NCI-H187 treated with DMSO at 0.1 percent for 48 hours (cell line): ENCODE measurements at places on chromosomes 11 and 22.

DNA sequence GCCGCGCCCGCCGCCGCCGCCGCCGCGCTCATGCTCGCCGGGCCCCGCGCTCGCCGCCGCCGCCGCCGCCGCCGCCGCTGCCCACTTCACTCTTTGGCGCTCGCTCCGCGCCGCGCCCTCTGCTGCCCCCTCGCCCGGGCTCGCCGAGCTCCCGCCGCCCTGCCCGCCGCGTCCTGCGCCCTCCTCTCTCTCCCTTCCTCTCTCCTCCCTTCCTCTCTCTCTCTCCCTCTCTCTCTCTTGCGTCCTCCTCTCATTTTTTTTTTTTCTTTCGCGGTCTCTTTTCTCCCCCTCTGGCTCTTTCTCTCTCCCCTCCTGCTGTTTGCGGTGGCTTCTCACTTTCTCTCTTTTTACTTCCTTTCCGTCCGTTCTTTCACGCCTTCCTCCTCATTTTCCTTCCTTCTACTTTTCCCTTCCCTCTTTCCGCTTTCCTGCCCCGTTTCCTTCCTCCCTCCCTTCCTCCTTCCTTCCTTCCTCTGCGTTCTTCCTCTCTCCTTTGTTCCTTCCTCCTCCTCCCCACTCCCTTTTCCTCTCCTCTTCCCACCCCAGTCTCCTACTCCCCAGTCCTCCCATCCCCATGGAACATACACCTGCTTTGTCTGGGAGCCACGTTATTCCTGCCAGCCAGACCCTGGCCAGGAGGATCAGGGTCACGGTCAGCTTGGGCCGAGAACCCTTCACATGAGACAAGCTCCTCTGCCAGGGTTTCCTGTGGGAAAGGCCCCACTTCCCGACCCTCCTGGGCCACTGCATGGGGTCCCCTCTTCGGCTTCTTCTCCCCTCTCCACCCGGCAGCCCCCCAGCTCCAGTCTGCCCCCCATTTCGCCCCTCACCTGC is 19.3 kb upstream of the SHISAL1 start:
- no peak for DNase-seq

DNA sequence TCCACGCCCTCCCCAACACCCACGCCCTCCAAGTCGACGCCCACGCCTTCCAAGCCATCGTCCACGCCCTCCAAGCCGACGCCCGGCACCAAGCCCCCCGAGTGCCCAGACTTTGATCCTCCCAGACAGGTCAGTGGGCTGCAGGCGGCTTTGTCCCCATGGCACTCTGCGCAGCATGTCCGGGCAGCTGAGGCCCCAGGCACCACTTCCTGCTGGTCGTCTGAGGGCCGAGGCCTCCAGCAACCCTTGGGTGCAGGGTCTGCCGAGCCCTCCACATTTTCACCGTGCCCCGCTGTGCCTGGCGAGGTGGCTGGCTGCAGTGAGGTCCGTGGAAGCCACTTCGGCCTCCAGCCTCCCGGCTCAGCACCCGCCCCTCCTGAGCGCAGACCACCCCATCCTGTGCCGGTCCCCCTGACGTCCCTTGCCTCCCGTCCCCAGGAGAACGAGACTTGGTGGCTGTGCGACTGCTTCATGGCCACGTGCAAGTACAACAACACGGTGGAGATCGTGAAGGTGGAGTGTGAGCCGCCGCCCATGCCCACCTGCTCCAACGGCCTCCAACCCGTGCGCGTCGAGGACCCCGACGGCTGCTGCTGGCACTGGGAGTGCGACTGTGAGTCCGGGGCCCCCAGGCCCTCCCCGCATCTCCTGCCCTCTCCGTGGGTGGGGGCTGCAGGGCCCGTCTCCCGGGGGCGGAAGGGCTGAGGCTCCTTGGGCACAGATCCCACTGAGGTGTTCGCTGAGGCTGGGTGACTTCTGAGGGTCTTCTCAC is 26.8 kb downstream of the MUC2 start:
- DNase-seq = no peak

DNA sequence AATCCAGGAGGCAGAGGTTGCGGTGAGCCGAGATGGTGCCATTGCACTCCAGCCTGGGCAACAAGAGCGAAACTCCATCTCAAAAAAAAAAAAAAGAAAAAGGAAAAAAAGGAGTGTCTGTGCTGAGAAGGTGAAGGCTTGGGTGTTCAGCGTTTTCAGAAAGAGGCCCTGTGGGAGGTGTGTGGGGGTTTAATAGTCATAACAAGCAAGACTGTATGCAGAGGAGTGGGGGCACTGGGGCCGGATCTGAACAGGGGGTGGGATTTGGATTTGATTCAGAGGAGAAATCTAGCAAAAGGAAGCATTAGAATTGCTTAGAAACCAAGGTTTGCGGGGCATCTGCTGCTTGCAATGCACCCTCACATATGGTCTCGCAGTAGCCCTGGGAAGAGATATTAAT is 136.0 kb downstream of the FEZ1 start:
- DNase-seq = no peak

- no peak for DNase-seq
These were observed 32.3 kb upstream of the OR56A1 start for GRCh38 chr11:6062691-6063358.

DNA sequence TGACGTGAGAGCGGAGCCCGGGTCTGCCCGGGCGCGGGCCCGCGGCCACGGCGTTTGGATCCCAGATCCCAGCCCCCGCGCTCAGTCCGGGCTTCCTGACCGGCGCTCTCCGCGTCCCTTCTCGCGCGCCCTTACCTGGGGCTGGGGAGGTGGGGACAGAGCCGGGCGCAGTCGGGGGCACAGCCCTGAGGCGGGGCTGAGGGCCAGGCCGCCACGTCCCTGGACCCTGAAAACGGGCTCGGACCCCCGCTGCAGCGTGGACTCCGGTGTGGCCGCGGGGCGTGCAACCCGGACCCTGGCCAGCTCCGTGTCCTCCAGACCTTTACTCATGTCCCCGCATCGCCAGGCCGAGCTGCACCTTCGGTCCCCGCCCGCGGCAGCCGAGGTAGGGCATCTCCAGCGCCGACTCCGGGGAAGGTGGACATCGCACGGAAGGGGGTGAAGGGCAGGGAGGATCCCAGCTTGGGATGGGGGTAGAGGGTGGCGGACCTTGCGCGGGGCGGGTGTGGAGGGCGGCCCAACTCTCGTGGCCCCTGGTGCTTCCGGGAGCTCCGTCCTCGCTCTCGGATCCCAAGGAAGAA is 9.9 kb upstream of the AIFM3 start:
- no peak for DNase-seq

DNA sequence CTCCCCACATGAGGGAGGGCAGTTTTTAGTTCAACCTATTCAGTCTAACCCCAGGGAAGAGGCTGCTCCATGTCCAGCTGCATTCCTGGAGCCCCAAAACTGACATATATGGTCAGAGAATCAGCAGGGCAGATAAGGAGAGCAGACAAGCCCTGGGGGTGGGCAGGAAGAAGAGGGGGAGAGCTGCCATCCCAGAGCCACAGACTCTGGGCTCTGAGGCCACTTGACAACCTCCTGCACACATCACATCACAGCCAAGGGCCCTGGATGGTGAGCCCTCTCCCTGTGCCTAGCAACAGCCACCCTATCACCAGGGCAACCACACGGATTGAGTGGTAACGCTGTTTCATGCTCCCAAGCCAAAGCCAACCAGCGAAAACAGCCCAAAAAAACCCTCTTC is 3.1 kb downstream of the ARHGAP1 start:
- no peak for DNase-seq

GRCh38 chr11:86103808-86104207 is 34.9 kb upstream of the PICALM start:
- no peak for DNase-seq

- DNase-seq = no peak
These were observed 6.1 kb downstream of the UQCR10 start for GRCh38 chr22:29773233-29773632.

GRCh38 chr11:35214226-35214770 is 75.3 kb downstream of the CD44 start:
- no peak for DNase-seq

GRCh38 chr11:115652496-115652895 is 148.3 kb upstream of the CADM1 start:
- no peak for DNase-seq

DNA sequence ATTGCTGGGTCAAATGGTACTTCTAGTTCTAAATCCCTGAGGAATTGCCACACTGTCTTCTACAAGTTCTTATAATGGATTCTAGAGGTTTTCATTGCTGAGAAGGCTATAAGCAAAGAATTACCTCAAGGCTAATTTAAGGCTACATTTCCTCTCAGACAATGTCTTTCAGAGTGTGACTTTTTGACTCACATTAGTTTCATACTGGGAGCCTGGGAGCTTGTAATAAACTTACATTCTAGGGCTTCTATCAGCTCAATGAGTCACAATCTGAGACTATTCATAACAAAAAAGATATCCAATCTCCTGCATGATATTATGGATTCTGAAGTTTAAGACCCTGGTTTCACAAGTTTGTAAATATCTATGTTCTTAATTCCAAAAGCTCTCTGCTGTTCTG is 408.7 kb downstream of the LRRC4C start:
- DNase-seq = no peak

GRCh38 chr22:35995348-35995747 is 33.3 kb downstream of the RBFOX2 start:
- no peak for DNase-seq

DNA sequence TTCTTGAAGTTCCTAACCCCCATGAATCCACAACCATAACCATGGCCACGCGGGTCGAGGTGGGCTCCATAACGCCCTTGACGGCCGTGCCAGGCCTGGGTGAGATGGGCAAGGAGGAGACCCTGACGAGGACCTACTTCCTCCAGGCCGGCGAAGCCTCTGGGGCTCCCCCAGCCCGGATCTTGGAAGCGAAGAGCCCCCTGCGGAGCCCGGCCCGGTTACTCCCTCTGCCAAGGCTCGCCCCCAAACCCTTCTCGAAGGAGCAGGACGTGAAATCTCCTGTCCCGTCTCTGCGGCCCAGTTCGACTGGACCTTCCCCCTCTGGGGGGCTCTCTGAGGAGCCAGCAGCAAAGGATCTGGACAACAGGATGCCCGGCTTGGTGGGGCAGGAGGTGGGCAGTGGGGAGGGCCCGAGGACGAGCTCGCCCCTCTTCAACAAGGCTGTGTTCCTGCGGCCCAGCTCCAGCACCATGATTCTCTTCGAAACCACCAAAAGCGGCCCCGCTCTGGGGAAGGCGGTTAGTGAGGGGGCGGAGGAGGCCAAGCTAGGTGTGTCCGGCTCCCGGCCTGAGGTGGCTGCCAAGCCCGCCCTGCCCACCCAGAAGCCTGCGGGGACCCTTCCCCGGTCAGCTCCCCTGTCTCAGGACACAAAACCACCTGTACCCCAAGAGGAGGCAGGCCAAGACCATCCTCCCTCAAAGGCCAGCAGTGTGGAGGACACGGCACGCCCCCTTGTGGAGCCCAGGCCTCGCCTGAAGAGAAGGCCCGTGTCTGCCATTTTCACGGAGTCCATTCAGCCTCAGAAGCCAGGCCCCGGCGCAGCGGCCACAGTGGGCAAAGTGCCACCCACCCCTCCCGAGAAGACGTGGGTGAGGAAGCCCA is 75.7 kb downstream of the KIAA1671 start:
- no peak for DNase-seq

DNA sequence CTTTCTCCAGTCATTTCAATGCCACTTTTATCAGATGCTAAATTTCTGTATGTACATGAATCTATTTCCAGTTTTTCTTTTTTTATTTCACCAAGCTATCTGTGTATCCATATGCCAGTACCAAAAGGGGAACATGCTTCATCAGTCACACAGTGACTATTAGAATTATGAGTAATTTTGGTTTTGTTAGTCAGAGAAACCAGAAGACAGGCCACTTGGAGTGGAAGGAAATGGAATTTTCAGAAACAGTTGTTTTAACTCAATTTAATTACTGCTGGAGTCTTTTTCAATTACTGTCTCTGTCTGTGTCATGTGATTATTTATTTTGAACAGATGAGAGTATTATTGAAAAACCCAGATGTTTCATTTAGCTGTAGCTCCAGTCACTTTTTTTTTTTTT is 84.6 kb upstream of the ANO3 start:
- no peak for DNase-seq

- no peak for DNase-seq
These were observed 60.5 kb downstream of the APIP start for GRCh38 chr11:34855754-34856095.

DNA sequence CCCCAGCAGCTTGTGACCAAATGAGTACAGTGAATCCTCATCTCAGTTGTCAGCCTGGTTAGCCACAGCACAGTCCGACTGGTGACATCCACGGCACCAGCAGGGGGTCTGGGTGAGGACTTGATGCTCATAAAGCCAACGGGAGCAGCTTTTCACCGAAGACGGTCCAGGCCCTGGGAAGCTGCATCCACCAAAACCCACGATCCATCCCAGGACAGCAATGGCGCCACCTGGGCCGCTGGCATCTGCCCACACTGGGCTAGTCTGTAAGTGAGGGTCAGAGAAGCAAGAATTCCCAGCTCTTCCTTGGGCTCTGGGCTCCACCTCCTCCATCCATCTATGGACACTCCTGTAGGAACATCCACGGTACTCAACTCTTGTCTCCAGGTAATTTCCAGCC is 25.1 kb upstream of the FXYD6 start:
- DNase-seq = no peak

GRCh38 chr22:30537083-30537731 is 9.3 kb downstream of the SEC14L6 start:
- no peak for DNase-seq

GRCh38 chr11:16785520-16786128 is 47.2 kb downstream of the C11orf58 start:
- no peak for DNase-seq

- no peak for DNase-seq
These were observed 86.3 kb downstream of the CCDC83 start for GRCh38 chr11:85941380-85941973.

GRCh38 chr11:125164422-125165110 is at the start of gene PKNOX2:
PKNOX2 (plus strand) TSS chr11:125164751; CDS start chr11:125351306, 186,555 bp downstream.
- DNase-seq = no peak

GRCh38 chr11:120208001-120208441 is 2.8 kb upstream of the OAF start:
- DNase-seq = no peak

DNA sequence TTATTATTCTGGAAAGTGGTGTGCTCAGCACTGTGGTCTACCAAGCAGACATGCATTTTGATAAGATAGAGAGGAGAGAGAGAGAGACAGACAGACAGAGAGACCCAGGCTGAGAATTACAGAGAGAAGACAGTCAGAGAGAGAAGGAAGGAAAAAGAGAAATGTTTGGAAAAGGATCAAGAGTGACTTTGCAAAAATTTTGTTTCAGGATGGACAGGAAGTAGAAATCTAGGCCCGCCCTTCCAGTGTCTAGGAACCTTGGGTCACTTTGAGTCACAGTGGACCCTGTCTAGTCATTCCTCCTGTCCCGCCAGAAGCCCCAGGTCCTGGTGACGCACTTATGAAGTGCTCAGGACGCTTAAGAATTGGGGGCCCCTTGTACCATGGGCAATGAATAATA is 166.7 kb downstream of the ST3GAL4 start:
- no peak for DNase-seq
